ENCODE measurements at places on chromosomes 13 and 19.

DNA sequence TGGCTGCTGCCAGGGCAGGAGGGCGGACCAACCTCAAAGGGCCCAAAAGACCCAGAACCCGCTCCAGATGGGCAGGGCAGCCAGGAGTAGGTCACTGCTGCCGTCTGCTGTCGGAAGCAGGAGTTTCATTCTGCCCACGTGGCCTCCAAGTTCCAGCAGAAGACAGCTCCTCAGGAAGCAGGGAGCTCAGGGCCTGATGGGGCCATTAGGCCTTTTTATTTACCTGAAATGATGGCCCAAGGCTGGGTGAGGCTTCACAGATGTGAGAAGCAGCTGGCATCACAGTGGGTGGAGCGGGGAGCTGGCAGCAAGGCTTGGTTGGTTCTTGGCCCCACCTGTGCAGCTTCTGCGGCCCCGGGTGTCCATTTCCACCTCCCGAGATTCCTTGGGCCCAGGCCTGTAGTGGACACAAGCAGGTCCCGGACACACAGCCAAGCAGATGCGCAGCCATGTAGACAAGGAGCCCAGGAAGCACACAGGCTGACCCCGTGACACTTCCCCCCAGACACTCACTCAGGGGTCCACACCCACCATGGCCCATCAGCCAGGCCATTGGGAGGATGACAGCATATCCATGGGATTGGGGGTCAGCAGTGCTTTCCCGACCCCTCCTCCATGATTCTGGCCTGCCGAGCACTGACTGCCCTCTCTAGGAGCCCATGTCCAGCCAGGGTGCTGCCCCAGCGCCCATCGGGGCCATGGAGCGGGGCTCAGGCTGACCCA lies 26.4 kb downstream of the C13orf46 start:
- DNase-seq, result no peak

- DNase-seq, result no peak
These were observed 9.3 kb downstream of the POLR2E start for GRCh38 chr19:1085676-1086442.

- peak; percentile 47 for DNase-seq
These were observed at the start of gene CD37 for GRCh38 chr19:49335071-49335783. Gene CD37, plus strand, starts transcription at chr19:49335406. Its CDS starts 135 bp downstream, at chr19:49335541.

- no peak for DNase-seq
These were observed 17.2 kb downstream of the BRSK1 start for GRCh38 chr19:55300886-55301458.

- DNase-seq, result peak; percentile 20
These were observed 48.2 kb downstream of the PTPRS start for GRCh38 chr19:5292453-5292821.

GRCh38 chr13:105612541-105612940 lies 922.9 kb downstream of the EFNB2 start:
- no peak for DNase-seq

GRCh38 chr13:95607366-95607765 lies 37.1 kb downstream of the DZIP1 start:
- no peak for DNase-seq

- DNase-seq, result peak; percentile 27
These were observed 6.3 kb upstream of the MRPS31 start for GRCh38 chr13:40777166-40777808.

- no peak for DNase-seq
These were observed 36.2 kb downstream of the C13orf46 start for GRCh38 chr13:113937527-113938180.

DNA sequence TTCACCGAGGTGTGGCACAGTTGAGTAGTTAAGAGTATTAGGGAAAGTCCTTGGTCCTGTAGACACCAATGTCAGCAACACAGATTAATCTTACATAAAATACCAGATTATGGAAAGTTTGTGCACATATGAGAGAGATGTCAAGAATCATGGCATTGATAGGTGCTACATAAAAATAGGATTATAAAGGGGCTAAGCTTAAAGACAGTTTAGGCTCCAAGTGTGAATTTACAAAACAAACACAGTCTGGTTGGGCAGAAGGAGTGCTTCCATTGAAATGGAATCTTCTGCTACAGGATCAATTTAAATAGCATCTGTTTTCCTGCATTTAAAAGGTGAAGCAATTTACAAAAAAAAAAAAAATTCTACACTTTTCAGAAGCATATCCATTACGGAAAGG lies 292.9 kb downstream of the DNAJC15 start:
- no peak for DNase-seq

DNA sequence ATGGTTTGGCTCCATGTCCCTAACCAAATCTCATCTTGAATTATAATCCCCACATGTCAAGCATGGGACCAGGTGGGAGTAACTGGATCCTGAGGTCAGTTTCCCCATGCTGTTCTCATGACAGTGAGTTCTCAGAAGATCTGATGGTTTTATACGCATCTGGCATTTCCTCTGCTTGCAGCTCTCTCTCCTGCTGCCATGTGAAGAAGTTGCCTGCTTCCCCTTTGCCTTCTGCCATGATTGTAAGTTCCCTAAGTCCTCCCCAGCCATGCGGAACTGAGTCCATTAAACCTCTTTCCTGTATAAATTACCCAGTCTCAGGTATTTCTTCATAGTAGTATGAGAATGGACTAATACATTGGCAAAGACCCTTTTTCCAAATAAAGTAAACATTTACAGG lies 96.8 kb downstream of the TSHZ3 start:
- no peak for DNase-seq

- DNase-seq, result no peak
These were observed 5.2 kb upstream of the ZNF554 start for GRCh38 chr19:2814426-2814825.

- no peak for DNase-seq
These were observed 11.0 kb upstream of the JUND start for GRCh38 chr19:18292462-18292809.

GRCh38 chr13:34419025-34419424 lies 523.0 kb upstream of the NBEA start:
- no peak for DNase-seq
